ENCODE measurements at places on chromosomes 12 and 14.

- DNase-seq, result no peak
Measured at GRCh38 chr12:47940773-47941474, 22.5 kb upstream of the TMEM106C start.

GRCh38 chr12:117049295-117049694 is 49.9 kb downstream of the TESC start:
- peak; percentile 40 for DNase-seq

GRCh38 chr12:29545102-29545467 is 47.6 kb upstream of the OVCH1 start:
- no peak for DNase-seq

- DNase-seq, result no peak
Measured at GRCh38 chr12:4555804-4556203, 6.2 kb upstream of the DYRK4 start.

- no peak for DNase-seq
Measured at GRCh38 chr14:97527993-97528392, 730.8 kb downstream of the VRK1 start.

DNA sequence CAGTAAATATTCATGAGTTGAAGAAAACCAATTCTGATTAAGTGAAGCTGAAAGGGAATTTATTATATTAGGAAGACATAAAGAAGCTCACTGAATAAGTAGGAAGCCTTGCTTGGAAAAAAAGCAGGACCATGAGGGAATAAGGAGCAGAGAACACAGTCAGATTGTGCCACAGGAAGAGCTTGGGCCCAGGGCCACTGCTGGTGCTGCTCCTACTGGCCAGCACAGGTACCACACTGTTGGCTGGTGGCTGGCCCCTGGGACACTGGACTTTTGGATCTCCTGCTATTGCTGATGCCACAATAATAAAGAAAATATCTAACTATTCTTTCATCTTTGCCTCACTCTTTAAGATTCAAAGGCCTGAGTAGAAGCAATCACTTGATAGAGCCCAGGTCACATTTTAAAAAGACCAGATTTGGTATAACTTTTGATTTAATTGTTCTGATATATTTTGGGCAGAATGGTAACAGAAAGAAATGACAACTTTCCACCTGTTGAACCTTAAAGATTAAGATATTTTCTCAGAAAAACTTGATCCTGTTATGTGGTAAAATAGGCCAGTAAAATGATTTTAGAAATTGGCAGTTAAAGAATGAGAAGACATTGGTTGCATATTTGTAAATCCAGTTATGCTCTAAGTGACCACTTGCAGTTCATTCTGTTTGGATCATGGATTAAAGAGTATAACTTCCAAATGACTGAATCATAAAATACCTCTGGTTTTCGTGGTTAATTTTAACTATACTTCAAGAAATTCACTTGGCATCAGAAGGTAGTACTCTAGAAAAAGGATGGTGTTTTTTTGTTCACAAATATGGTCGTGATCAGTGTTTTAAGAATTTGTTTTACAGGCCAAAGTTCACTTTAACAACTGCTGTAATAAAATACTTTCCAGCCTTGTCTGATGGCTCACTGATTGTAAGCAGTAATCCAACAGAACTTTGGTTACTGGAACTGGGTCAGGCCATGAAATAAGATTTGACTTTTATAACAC is 68.3 kb downstream of the DERA start:
- DNase-seq, result peak; percentile 34

GRCh38 chr12:28893365-28893764 is 255.7 kb upstream of the FAR2 start:
- DNase-seq, result no peak

GRCh38 chr12:49980501-49981349 is 8.0 kb downstream of the AQP6 start:
- peak; percentile 40 for DNase-seq

- DNase-seq, result no peak
Measured at GRCh38 chr12:82583756-82584155, 103.0 kb upstream of the TMTC2 start.

DNA sequence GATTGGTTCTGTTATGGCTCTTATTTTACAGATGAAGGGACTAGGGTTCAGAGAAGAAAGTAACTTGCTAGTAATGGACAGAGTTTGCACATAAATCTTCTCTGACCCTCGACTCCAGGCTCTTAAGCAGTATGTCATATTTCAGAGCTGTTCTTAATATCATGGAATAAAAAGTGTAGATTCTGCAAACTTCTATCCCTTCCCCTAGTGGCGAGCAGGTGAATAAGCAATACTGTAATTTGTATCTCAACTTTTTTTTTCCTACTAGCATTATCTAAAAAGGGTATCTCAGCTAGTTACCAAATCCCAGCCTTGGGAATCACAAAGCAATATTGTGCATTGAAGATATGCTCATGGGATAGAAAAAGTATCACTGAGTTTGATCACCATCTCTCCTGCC is 83.2 kb downstream of the ANO4 start:
- DNase-seq, result no peak

DNA sequence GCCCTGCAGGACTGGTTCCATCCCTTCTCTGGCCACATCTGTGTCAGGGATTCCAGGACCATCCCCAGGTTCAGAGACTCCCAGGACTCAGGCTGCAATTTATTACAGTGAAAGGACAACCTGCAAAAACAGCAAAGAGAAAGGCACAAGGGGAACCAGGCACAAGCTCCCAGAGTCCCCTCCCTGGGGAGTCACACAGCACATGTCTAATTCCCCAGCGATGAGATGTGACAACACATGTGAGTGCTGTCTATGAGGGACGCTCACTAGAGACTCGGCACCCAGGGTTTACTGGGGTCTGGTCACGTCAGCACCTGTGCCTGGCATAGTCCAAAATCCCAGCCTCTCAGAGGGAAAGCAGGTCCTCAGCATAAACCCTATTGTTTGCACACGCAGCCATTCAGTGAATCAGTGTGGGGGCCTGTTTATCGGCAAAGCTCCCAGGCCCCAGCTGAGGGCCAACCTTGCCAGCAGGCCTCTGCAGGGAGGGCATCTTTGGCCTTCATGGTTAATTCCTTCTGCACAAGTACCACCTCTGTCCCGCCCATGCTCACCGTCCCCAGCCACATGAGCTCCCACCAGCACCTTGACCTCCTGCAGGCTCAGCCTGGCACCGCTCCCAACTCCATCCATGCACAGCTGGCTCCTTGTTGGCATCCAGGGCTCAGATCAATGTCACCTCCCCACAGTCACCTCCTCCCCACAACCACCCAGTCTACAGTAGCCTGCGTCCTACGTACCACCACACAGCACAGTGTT is 198.9 kb upstream of the SFSWAP start:
- no peak for DNase-seq

DNA sequence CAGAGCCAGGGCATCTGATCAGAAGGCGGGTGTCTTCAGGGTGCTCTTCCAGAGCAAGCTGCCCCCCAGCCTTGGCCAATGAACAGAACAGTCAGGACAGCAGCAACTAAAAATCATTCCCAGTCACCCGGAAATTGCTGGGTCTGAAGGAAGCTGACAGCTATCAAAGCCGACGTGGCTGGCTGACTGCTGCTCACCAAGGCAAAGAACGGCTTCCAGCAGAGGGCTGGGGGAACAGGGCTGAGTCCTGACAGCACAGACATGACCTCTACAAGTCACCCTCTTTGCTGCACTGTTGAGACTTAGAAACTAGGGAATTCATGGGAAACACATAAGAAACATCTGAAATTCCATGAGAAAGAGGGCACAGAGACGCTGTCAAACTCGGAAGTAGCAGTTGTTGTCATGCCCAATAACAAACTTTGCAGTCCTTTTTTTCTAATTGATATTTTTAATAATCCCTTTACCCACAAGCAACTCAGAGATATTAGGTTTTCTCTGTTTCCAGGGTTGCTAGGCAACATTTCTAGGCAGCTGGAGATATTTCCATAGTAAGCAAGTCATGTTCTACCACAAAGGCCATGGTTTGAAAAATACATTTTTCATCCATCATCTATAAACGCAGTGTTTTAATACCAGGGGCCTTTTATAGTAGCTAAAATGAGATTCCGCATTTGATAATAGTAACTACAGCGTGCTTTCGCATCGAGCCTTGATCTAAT is 365.2 kb downstream of the SEC23A start:
- no peak for DNase-seq

GRCh38 chr12:11202811-11203210 is 16.1 kb upstream of the TAS2R42 start:
- DNase-seq, result no peak

- no peak for DNase-seq
Measured at GRCh38 chr14:51203881-51204280, 36.2 kb upstream of the TMX1 start.

DNA sequence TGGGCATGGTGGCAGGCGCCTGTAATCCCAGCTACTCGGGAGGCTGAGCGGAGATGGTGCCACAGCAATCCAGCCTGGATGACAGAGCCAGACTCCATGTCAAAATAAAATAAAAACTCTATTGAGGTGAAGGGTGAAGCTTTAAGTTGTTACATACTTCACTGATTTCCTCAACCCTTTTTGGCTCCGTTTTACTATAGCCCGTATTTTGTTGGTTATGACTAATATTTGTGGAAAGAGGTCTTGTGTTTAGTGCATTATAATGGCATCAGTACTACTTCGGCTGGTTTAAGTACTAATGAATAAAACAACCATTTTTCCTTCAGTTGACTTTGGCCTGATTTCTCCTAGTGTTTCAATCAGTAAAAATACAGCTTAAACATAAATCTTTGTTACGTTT is 27.0 kb upstream of the SLC2A14 start:
- DNase-seq, result no peak

DNA sequence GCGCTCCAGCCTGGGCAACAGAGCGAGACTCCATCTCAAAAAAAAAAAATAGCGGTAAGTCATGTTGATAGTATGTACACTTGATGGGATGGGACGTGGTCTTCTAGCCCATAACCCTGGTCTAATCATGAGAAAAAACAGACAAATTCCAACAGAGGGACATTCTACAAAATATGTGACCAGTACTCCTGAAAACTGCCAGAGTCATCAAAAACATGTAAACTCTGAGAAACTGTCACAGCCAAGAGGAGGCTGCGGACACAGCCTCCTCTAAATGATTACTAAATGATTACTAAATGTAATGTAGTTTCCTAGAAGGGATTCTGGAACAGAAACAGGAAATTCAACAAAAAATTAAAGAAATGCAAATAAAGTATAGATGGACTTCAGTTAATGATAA is 20.9 kb downstream of the CDKL1 start:
- DNase-seq, result no peak

GRCh38 chr12:27123642-27124041 is 41.3 kb upstream of the C12orf71 start:
- peak; percentile 27 for DNase-seq

DNA sequence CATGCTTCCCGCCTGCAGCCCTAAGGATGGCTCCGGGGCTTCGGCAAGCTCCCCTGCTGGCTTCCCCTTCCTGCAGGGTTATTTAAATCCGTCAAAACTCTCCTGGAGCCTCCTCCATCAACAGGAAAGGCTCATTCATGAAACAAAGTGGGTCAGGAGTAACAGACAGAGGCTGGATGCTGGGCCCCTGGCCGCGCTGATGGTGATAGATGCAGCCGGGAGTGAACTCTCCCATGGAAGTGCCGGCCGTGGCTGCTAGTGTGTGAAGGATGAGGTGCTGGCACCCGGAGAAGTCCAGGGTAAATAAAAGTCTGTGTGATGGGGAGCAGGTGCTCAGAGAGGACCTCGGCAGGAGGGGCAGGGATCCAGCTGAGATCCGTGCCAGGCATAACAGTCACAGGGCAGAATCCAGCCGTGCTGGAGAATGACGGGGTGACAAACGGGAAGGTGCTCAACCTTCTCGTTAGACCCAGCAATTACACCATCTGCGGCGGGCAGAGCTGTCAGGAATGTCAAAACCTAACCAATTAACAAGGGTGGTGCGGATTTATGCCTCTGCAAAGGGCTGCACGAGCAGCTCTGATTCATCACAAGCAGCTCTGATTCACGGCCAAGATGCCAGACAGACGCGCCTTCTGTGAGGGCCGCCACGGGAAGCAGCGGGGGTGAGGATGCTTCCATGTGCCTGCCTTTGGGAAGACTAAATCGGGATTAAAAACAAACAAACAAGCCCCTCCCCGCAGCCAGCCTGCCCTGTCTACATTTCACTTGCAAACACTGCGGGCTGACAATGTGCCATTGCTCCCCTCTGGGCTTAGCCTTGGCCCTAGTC is 55.6 kb downstream of the SYNE3 start:
- no peak for DNase-seq

GRCh38 chr12:65670775-65671174 is 153.5 kb upstream of the HMGA2 start:
- no peak for DNase-seq

- DNase-seq, result no peak
Measured at GRCh38 chr12:89433634-89434033, 81.3 kb upstream of the DUSP6 start.

GRCh38 chr12:131430158-131430742 is 280.6 kb upstream of the SFSWAP start:
- no peak for DNase-seq

DNA sequence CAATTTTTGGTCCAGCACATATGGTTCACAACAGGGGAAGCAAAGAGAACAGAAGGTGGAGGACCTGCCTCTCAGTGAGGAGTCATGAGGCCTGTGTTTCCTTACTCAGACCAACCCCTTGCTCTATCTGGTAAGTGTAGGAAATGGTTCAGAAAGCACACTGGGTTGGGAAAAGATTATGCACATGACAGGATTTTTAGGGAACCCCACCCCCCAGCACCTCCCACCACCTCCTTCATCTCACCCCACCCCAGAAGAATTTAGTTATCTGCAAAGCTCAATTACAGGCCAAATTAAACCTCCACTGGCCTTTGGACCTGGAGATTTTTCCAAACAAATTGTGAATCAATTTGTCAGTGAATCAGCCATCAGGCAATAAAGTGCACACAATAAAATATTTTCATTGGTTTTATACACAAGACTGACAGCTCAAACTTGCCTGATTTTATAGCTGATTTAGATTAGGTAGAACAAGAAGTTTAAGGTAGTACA is 132.8 kb downstream of the DACT1 start:
- no peak for DNase-seq

DNA sequence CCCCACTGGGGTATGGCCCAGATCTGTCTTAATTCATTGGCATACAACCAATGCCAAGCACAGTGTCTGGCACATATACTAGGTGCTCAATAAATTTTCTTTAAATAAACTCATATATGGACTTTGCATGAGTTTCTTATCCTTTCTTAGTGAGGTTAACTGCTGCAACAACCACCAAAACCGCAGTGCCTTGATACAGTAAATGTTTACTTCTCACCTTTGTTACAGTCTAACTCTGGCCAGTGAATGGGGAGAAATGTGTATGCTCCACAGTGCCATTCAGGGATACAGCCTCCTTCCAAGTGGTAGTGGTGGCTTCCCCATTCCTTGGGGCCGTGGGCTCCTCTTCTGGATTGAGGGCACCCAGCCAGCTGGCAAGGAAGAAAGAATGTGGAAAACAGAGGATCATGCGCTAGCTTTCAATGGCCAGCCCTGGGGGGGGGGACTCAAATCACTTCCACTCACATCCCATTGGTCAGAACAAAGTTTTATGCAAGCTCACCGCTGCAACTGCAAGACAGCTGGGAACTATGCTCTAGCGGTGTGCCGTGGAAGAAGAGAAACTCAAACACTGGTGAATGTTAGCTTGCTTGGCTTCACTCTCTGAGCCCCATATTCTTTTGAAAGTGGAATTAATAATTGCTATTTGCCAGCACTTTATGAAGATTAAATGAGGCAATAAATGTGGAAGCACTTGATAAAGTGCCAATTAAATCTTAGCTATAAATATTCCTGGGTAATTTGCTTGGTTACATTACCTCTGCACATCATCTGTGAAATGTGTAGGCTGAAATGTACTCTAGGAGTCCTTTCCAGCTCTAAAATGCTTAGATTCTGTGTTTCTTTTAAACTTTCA is 51.0 kb upstream of the SOCS2 start:
- DNase-seq, result no peak
